ENCODE measurements at places on chromosomes 6 and 20. TPM values are rescaled to one million over a fixed set of nuclear protein-coding genes. Genes with fewer than 3 reads are reported as not detected.
A peak's percentile ranks its signal among the peaks of the same experiment; 100 is the strongest.

Gene SNX14
- 66.9 TPM for total RNA-seq

Gene SULF2
- 133 TPM for total RNA-seq

Gene MRPS18B
- total RNA-seq: 51.2 TPM

Gene RAD21L1
- 0.58 TPM for total RNA-seq

Gene CSNK2B
- total RNA-seq: 149 TPM

Gene FILIP1
- total RNA-seq: not detected

Gene QRSL1
- total RNA-seq: 8.0 TPM

Gene ADGRF5
- total RNA-seq: not detected

- DNase-seq: no peak
These were observed 12.1 kb downstream of the EXOC2 start for GRCh38 chr6:680666-681340.

GRCh38 chr6:150332939-150333584 lies 35.8 kb upstream of the IYD start:
- no peak for DNase-seq

DNA sequence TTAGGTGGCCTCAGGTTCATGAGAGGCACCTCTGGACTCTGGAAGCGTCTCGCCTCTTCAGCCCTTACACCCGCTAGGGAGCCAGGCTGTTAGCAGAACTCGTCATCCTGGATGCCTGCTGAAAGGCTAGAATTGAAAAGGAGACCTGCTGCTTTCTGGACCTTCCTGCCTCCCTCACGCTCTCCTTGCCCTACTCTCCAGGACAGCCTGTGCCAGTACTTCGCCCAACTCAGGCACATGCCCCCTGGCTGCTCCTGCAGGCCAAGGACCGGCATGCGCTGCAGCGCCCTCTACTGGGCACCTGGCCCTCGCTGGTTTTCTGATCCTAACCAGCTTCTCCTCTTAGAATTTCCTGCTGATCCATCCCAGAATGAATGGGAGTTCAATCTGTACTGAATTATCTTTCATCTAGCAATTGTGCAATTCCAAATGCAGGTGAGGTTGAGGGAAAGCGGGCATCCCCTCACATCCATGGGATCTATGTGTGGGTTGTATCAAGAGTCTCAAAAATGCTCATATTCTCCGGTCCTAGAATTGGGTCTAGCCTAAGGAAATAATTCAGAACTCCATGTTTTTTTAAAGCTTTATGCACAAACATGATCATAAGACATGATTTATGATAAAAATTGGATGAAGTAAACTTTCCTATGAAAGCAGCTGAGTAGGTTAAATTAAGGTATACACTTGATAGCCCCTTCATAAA lies 78.0 kb downstream of the PTPN1 start:
- peak; percentile 59 for DNase-seq

DNA sequence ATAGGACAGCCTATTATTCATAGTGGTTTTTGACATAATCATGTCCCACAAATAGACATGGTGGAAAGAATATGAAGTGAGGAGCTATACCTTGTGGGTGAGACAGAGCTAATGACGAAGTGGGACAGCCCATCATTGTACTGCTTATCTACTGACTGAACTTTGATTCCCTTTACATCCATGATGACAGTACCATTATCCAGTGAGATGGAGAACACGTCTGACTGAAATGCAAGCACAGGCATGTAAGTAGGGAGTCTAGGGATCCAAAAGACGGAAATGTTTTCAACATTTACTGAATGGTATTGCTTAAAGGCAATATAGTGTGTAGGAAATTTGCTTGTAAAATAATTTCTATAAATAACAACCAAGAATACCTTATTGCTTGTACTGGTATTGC lies 43.5 kb downstream of the FAM229B start:
- DNase-seq: no peak

GRCh38 chr6:33699131-33699530 lies 12.4 kb downstream of the UQCC2 start:
- DNase-seq: no peak

DNA sequence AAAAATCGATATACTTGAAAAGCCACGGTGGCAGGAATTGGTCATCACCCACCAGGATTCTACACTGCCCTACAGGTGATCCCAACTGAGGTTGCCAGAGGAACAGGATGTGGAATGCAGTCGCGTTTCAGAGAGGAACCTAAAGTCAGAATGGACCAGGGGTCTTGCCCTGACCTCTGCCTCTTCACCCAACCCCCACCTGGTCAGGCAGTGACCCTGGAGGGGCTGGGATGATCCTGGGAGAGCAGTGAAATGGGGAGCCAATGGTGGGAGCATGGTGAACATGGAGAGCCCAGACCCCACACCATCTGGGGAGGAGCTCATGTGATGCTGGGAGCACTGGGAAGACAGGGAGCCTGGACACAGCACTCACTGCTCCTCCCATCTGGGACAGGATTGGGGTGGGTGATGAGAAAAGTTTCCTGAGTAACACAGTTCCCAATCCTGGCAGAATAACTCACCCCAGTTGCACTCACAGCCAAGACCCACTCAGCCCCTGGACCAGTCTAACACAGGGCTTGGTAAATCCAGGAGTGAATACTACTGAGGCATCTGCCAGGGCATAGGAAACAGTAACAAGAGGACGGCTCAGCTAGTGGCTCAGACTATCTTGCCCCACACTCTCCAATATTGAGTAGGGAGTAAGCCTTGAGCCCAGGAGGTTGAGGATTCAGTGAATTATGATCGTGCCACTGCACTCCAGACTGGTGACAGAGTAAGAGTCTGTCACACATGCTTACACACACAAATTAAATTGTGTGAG lies 1.7 kb upstream of the ULBP2 start:
- DNase-seq: no peak

GRCh38 chr20:44692932-44693480 lies 22.2 kb upstream of the CCN5 start:
- no peak for DNase-seq

- no peak for DNase-seq
These were observed 47.8 kb downstream of the SLC35D3 start for GRCh38 chr6:136969930-136970329.

- DNase-seq: no peak
These were observed 1.9 kb upstream of the FUCA2 start for GRCh38 chr6:143513410-143513809.

DNA sequence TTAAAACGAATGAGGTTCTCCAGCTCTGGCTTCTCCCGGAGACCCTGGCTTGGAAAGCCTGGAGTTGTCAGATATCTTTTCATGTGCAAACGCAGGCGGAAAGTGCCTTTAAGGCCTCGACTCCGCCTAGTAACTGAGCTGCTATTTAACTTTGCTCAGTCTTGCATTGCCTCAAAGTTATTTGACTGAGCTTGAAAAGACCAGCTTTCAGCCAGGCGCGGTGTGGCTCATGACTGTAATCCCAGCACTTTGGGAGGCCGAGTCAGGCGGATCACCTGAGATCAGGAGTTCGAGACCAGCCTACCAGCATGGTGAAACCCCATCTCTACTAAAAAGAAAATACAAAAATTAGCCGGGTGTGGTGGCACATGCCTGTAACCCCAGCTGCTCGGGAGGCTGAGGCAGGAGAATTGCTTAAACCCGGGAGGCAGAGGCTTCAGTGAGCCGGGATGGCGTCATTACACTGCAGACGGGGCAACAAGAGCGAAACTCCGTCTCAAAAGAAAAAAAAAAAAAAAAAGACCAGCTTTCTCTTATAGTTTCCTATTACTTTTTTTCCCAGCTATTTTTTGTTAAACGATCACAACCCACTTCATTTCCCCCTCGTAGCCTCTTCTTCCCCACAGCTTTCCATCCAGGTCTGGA lies 1.9 kb downstream of the GCNT2 start:
- no peak for DNase-seq

DNA sequence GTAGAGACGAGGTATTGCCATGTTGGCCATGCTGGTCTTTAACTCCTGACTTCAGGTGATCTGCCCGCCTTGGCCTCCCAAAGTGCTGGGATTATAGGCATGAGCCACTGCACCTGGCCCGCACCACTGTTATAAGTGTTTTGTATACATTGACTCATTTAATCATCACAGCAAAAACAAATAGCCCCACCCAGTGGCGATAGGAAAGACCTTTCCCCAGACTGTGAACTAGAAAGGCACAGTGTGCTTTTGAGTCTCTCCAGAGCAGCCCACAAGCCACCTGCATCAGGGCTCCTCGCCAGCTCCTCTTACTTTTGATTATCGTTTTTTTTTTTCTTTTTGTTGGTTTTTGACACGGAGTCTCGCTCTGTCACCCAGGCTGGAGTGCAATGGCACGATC lies 27.9 kb upstream of the ZFP64 start:
- DNase-seq: no peak

- DNase-seq: no peak
These were observed 171.0 kb upstream of the CITED2 start for GRCh38 chr6:139545206-139546105.

DNA sequence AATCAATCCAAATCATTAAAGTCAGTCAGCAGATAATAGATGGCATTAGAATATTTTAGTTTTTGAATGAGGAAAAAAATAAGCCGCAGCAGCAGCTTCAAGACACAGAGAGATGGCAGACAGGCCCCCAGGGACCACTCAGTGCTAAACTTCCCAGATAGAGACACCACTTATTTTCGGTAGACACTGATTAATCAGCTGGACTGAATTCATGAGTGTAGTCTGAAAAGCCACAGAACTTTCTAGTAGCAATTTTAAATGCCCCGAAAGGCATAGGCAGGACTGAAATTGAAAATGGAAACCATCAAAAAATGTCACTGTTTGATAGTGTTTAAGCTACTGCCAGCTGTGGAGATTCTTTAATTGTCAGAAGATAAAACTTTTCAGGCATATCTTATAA lies 3.1 kb upstream of the CLDN20 start:
- DNase-seq: no peak

- DNase-seq: no peak
These were observed 84.7 kb downstream of the RFPL4B start for GRCh38 chr6:112431803-112432202.

- DNase-seq: no peak
These were observed 112.0 kb upstream of the SNX9 start for GRCh38 chr6:157711060-157711459.

DNA sequence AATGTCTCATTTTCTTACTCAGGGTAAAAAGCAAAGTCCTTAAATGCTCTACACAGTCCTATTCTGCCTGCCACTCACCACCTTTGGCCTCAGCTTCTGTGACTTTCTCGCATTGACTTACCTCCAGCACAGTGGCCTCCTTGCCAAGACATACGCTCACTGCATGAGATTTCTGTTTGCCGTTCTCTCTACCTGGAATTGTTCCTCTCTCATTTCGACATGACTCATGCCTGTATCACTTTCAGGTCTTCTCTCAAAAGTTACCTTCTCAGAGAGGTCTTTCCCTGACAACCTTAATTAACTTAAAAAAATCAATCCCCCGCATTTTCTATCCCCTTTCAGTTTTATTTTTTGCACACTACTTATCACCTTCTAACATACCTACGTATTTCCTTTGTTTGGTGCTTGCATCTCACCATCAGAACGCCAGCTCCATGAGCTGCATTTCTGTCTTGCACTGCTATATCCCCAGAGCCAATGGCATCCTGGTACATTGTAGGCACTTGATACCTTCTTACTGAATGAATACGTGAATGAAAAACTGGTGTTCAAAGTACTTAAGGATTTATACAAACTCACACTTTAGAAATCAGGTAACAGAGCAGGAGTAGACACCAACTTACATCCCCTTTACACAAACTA lies 24.5 kb downstream of the TENT5A start:
- no peak for DNase-seq

DNA sequence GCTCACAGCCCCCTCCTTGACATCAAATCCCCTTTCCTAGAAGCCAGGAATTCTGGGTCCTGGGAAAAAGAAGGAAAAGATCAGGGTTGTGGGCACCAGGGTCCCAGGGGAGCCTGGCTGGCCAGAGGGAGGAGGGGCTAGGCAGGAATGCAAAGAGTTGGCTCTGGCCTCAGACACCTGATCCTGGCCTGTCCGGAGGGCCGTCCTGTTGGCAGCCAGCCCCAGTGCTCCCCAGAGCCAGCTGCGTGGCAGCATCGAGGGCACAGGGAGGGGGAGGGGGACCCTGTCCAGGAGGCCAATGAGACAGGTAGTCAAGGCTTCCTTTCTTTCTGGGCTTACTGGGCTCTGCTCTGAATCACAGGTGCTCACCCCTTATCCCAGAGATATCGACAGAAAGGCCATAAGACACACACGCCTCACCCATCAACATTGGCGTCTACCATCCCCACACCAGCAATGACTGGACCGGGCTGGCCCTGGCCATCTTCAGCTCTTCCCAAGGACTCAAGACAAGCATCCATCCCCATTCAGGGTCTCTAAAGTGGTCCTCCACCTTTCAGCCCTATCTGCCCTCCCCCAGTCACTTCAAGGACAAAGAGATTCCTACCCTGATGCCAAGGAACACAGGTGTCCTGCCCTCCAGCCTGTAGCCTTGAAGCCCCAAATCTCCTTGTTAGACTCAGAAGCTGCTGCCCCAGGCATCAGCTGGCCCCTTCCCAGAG lies 723 bp downstream of the COL11A2 start:
- no peak for DNase-seq

GRCh38 chr20:47220161-47220582 lies 136.3 kb downstream of the ZMYND8 start:
- peak; percentile 29 for DNase-seq
